ENCODE measurements at places on chromosomes 12 and 14.

- no peak for DNase-seq
Measured at GRCh38 chr12:131610181-131610580, 100.7 kb upstream of the SFSWAP start.

DNA sequence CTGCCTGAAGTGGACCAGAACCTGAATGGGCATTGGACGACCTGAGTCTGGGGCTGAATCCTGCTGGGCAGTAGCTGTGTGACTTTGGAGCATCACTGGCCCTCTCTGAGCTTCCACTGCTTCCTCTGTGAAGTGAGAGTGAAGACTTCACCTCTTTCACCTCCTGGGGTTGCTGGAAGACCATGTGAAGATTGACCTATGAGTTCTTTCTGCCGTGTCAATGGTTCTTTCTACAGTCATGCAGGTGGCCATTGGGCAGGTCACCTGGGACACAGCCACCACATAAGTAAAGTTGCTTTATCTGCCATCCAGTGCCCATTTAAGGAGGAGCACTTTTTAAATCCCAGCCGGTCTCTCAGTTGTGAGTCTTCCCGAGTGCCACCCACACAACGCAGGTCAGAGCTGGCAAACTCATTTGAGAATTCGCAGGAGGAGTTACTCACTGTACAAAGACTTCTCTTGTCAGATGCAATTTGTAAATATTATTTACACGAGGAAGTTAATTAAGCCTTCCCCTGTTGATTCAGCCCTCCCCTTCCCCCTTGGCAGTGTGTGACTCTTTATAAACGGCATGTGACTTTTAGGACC lies 74.8 kb upstream of the TCL1B start:
- no peak for DNase-seq

DNA sequence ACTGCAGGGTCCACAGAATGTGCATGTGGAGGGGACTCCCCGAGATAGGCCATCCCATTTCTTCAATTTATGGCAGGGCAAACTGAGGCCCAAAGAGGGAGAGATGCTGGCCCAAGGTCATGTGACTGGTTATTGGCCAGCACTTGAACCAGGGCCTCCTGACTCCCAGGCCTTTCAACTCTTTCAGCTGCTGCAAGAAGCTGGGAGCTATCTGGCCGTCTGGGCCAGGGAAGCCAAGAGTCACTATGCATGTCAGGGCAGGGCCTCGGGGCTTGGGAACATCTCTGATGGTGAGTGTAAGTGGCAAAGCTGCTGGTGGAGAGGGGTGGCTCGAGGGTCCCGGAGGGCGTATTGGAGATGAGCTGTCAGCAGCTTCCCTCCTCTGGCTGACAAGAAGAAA lies 9.5 kb upstream of the LTBP2 start:
- no peak for DNase-seq

- no peak for DNase-seq
Measured at GRCh38 chr14:75399843-75400775, 27.7 kb upstream of the JDP2 start.

DNA sequence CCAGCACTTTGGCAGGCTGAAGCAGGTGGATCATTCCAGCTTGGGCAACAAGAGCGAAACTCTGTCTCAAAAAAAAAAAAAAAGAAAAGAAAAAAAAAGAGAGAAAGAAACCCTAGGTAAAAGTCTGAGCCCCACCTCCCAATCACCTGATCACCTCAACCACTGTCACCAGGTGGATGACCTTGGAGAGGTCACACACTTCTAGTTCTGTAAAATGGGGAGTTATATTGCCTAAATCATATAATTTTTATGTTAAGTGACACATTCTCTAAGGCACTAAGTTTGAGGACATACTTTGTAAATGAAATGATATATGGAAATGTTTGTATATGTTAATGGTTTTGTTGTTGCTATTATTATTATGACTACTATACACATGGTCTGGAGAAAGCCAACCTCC lies 1.5 kb upstream of the ERBB3 start:
- DNase-seq: no peak

- no peak for DNase-seq
Measured at GRCh38 chr12:58163021-58163420, 221.7 kb downstream of the ATP23 start.

- no peak for DNase-seq
Measured at GRCh38 chr12:106945261-106945851, 10.4 kb upstream of the TMEM263 start.
